ENCODE measurements at places on chromosomes 7 and 10.
A peak's percentile ranks its signal among the peaks of the same experiment; 100 is the strongest.

GRCh38 chr7:75994388-75995051 lies at the start of gene TMEM120A:
TMEM120A (minus strand) TSS chr7:75994595; CDS start chr7:75994570, 25 bp downstream.
- DNase-seq: peak; percentile 78

DNA sequence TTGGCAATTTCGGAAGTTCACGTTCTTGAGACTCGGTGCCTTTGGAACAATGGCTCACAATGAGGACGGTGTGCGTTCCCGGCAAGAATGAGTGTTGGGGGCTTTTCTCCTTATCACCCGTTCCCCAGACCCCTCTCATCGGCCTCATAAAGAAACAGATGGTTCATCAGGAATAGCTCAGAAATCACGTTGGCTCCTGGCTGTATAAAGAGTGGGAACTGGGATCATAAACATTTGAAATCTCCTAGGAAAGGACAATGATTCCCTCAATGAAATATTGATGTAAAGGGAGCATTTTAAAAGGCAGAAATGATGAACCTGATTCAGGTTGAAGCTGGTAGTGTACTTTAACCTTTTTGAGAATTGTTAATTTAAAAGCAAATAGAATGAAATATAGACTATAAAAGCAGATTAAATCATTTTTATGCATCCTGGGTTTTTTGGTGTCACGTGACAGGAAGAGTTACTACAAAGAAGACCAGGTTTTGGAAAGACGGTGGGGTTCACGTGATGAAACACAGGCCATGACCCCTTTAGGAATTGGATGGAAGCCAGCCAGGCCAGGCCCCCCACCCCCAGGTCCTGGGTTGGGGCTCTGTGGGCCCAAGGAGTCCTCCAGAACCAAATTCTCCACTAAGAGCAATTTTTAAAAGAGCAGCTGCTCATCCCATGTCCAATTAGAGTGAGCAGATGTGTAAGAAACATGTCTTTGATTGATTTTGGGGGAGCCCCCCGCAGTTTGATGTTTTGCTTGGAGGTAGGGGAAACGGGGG lies 63.0 kb downstream of the CUX1 start:
- DNase-seq: no peak

GRCh38 chr10:52115823-52116222 lies 198.3 kb upstream of the DKK1 start:
- no peak for DNase-seq

- DNase-seq: no peak
Measured at GRCh38 chr10:121322776-121323175, 275.5 kb downstream of the FGFR2 start.

DNA sequence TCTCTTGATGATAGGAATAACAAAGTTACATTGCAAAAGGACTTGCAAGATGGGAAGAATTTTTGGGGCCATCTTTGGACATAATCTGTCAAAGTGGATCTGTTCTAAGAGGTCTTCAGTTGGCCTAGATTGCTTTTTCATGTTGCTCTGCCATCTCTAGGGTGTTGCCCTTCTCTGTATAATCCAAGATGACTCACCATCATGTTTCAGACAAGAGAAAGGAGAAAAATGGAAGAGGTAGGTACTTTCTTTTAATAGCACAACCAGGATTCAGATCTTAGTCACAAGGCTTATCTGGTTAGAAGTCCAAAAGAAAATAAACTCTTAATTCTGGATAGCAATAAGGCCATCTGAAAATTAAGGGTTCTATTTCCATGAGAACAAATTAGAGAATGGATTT lies 38.7 kb upstream of the FOXP2 start:
- DNase-seq: no peak

- no peak for DNase-seq
Measured at GRCh38 chr10:121570315-121570714, 27.9 kb downstream of the FGFR2 start.

- peak; percentile 15 for DNase-seq
Measured at GRCh38 chr7:28433699-28434219, 21.4 kb downstream of the CREB5 start.

DNA sequence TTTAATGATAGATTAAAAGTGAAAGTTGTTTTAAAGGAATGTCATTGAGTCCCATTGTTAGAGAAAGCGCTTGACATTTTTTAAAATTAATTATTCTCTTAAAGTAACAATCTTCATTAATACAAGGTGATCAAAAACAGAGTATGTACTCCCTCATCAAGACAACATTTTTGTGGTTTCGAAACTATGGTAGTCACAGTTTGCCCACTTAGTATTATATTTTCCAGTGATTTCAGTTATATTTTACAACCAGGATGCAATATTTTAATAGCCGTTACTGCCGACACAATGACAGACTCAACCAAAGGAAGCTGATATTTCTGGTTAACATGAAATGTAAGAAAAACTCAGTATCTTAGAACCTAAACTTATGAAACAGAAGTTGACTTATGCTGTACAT lies 31.3 kb downstream of the MKX start:
- DNase-seq: no peak

Data from fibroblast of skin of left biceps (primary cell).